ENCODE measurements at places on chromosomes 3 and 15.

DNA sequence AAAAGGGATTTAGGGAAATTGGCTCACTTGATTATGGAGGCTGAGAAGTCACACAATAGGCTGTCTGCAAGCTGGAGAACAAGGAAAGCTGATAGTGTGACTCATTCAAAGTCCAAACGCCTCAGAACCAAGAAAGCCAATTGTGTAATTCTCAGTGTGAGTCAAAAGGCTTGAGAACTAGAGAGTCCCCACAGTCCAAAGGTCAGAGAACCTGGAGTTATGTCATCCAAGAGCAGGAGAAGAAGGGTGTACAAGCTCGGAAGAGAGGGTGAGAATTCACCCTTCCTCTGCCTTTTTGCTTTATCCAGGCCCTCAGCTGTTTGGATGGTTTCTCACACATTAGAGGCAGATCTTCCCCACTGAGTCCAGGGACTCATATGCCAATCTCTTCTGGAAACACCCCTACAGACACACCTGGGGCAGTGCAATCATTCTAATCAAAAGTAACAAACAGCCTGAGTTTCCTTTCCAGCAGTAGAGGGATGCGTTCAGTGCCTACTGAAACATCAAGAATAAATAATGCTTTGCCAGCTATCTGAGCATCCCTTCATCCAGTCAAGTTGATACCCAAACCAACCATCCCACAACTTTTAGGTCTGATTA, 271.5 kb downstream of the SATB1 start:
- peak; percentile 53 for DNase-seq

DNA sequence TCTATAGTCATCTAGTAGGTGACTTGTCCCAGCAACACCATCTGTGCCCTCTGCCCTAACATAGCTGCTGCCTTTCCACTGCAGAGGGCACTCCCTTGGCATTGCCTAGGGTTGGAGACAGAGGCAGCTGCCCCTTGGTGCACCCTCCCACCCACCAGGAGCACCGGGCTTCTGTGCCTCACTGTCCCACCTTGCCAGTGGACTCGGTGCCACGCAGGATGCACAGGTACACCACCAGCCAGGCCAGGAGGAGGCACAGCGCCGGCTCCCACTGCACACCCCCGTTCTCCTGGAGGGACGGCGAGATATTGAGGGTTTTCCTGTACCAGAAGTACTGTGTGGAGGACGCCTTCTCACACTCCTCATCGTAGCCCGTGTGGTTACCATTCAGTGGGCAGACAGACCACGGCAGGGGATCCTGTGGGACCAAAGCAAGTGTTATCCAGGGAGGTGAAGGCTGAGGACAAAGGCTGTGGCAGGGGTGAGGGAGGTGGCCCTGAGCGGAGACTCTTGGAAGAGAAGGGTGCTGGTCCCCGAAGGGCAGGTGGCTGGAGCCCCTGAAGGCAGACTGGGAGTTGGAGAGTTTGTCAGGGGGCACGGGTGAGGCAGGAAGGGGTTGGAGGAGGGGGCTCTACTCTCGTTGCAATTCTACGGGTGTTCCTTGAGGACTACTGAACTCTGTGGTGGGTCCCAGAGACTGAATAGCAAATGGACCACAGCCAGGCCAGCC, 20.6 kb downstream of the SLC6A20 start:
- DNase-seq: no peak

- no peak for DNase-seq
These were observed 154.4 kb upstream of the SGO1 start for GRCh38 chr3:20340324-20340928.

- no peak for DNase-seq
These were observed 300.0 kb downstream of the IGSF11 start for GRCh38 chr3:118734664-118735063.

- no peak for DNase-seq
These were observed 46.3 kb downstream of the GASK1A start for GRCh38 chr3:43025423-43025822.

- no peak for DNase-seq
These were observed 166.2 kb upstream of the TGFBR2 start for GRCh38 chr3:30440147-30440604.

- DNase-seq: no peak
These were observed 8.8 kb downstream of the GNL3 start for GRCh38 chr3:52694528-52695189.

DNA sequence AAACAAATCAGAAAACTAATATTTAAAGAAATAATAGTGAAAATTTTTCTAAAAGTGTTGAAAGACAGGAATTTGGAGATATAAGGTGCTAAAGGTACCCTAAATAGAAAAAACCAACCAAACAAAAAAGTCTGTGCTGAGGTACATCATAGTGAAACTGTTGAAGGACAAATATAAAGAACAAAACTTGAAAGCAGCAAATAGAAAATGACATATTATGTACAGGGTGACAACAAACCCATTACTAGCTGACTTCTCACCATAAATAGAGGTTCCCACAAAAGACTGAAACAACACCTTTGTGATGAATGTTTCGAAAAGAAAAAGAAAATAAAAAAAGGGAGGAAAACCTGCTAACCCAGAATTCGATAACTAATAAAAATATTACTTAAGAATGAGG, 502.5 kb upstream of the NECTIN3 start:
- DNase-seq: no peak

GRCh38 chr3:123953735-123954134, 7.3 kb downstream of the CCDC14 start:
- DNase-seq: no peak

- no peak for DNase-seq
These were observed 117.7 kb upstream of the GOLGA6L6 start for GRCh38 chr15:20659265-20659664.

- no peak for DNase-seq
These were observed 29.5 kb downstream of the PIK3CA start for GRCh38 chr3:179177611-179178010.

DNA sequence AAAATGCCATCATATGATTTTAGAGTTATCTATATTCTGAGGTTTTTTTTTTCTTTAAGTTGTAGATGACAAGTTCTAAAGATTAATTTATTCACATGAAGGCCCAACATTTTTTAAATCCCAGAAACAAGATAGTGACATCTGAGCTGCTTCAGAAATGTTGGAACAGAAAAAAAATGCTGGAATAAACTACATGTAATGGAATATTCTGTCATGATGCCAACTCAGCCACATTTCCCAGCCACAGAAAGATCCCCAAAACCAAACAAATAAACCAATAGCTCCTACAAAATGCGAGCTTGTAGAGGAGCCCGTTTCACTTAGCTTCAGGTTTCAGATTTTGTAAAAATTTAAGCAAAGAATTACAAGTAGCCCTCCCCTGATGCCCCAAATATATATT, 111.0 kb upstream of the MYO5C start:
- no peak for DNase-seq

DNA sequence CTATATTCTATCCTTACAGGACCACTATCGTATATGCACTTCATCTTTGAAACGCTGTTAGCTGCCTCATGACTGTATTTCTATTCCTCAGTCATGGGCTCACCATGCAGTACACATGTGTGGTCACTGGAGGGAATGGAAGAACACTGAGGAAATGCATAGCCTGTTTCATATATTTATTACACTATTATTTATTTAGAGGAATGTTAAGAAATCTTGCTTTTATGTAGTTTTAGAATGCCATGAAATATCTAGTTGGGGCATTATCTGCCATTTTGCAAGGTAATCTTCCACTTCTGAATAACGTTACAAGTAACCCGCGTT, 155.7 kb downstream of the IGF1R start:
- DNase-seq: no peak

GRCh38 chr15:64687688-64688087, 87.7 kb downstream of the RBPMS2 start:
- DNase-seq: peak; percentile 25

- no peak for DNase-seq
These were observed 40.5 kb downstream of the PGPEP1L start for GRCh38 chr15:98967096-98967495.

DNA sequence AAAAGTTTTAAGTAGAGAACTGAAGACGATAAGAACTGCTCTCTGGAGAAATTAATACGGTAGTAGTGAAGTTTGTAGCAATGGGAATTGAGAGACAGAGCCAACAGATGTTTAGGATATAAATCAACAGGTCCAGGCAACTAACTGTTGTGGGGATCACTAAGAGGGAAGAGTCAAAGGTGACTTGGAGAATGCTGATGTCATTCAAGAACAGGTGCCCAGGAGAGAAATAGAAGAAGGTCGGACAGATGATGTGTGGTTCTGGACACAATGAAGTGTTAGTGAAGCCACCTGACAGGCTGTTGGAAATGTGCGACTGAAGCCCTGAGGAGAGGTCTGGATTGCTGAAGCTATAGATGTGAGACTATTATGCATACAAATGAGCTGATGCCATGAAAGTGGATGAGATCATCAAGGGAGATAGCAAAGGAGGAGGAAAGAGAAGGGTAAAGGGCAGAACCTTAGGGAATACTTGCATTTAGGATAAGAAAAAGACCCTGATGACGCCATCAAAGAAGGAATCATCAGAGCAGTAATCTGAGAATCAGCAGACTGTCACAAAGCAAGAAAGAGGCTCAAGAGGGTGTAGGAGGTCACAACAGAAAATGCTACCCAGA, 183.7 kb downstream of the FRMD5 start:
- no peak for DNase-seq

DNA sequence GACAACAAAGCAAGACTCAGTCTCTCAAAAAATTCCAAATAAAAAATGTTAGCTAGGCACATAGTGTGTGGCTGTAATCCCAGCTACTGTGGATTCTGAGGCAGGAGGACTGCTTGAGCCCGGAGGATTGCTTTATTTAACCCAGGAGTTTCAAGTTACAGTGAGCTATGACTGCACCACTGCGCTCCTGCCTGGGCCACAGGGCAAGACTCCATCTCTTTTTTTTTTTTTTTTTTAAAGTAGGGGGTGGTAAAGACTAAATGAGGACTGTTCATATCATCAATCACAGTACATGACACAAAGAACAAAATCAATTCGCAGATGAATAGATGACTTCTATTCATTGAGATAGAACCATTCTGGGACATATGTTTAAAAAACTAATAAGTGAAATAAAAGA, 48.1 kb downstream of the ACAP2 start:
- DNase-seq: no peak

DNA sequence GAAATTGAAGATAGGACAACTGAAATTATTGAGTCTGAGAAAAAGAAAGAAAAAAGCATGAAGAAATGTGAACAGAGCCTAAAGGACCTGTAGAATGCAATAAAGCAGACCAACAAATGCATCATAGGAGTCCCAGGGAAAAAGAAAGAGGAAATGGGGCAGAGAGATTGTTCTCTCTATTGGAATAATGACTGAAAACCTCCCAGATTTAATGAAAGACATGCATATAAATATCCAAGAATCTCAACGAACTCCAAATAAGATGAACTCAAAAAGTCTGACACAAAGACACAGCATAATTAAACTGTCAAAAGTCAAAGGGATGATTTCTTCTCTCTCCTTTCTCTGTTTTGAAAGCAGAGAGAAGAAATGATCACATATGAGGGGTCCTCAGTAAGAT, 124.7 kb downstream of the MEX3B start:
- no peak for DNase-seq

- peak; percentile 83 for DNase-seq
These were observed 3.5 kb downstream of the PLXND1 start for GRCh38 chr3:129602730-129603560.

DNA sequence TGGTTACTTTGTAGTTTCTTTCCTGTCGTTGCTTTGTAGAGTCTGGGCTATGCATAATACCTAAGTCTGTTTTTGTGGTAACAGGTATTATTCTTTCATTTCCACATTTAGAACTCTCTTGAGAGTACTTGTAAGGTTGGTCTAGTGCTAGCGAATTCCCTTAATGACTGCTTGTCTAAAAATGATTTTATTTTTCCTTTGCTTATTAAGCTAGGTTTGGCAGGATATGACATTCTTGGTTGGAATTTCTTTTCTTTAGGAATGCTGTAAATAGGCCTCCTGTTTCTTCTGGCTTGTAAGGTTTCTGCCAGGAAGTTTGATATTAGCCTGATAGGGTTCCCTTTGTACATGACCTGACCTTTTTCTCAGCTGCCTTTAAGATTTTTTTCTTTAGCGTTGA, 70.1 kb upstream of the SGO1 start:
- peak; percentile 84 for DNase-seq

DNA sequence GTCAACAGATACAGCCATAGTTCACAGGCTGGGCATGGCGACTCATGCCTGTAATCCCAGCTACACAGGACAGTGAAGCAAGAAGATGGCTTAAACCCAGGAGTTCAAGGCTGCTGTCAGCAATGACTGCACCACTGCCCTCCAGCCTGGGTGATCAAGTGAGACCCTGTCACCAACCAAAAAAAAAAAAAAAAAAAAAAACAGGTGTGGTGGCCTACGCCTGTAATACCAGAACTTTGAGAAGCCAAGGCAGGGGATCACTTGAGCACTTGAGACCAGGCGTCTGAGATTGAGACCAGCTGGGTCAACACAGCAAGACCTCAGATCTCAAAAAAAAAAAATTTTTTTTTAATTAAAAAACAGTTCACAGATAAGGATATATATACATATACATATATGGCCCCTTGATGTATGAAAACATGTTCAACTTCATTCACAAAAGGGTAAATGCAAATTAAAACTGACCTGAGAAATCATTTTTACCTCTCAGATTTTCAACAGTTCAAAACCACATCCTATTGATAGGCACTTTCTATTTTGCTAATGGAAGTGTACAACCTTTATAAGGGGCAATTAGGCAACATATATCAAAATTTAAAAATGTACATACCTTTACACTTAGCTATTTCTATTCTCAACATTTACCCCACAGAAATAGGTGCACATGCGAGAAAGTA, 51.1 kb downstream of the OSBPL10 start:
- no peak for DNase-seq

Measured in retinal pigment epithelial cell (primary cell).